OCI-LY7 (cell line): ENCODE measurements at places on chromosomes 3 and 15. TPM values are rescaled to one million over a fixed set of nuclear protein-coding genes. Genes with fewer than 3 reads are reported as not detected.

The CDHR4 gene
- 0.32 TPM in 1 of 2 replicates, not detected in the other for total RNA-seq

The SLC24A5 gene
- not detected in 2 replicates for total RNA-seq

The RARRES1 gene
- not detected in 2 replicates for total RNA-seq

The GOLGA8R gene
- 0.74 and 0.76 TPM in 2 replicates for total RNA-seq

The ZNF774 gene
- 1.3 and 1.6 TPM in 2 replicates for total RNA-seq

The KBTBD13 gene
- total RNA-seq, result not detected in 2 replicates

The BFSP2 gene
- total RNA-seq, result 19.2 and 25.1 TPM in 2 replicates

The SNTN gene
- not detected in 2 replicates for total RNA-seq

The MRPL46 gene
- total RNA-seq, result 32.3 and 37.2 TPM in 2 replicates

The SLC25A20 gene
- 19.1 and 20.1 TPM in 2 replicates for total RNA-seq

The ERICH6 gene
- 0.38 TPM in 1 of 2 replicates, not detected in the other for total RNA-seq

The CRABP1 gene
- not detected in 2 replicates for total RNA-seq

The MEGF11 gene
- 6.8 and 9.1 TPM in 2 replicates for total RNA-seq

The FLNB gene
- total RNA-seq, result 39.1 and 39.7 TPM in 2 replicates

The GATM gene
- 2.7 and 3.4 TPM in 2 replicates for total RNA-seq

The XCR1 gene
- not detected in 2 replicates for total RNA-seq

The MYNN gene
- total RNA-seq, result 12.1 and 12.2 TPM in 2 replicates

The CPNE9 gene
- total RNA-seq, result 0.22 TPM in 1 of 2 replicates, not detected in the other

The CCR9 gene
- total RNA-seq, result 0.32 TPM in 1 of 2 replicates, not detected in the other

The SLC6A20 gene
- not detected in 2 replicates for total RNA-seq

The SATB1 gene
- total RNA-seq, result 2.5 and 2.7 TPM in 2 replicates

The LEKR1 gene
- not detected in 2 replicates for total RNA-seq

The CLDND1 gene
- 80.4 and 87.8 TPM in 2 replicates for total RNA-seq

The TERC gene
- total RNA-seq, result 10.7 and 15.9 TPM in 2 replicates

The PLAAT1 gene
- total RNA-seq, result not detected in 2 replicates

The EOGT gene
- total RNA-seq, result 8.7 and 10.8 TPM in 2 replicates

The FOXL2NB gene
- total RNA-seq, result not detected in 2 replicates

The CD86 gene
- 18.9 and 22.2 TPM in 2 replicates for total RNA-seq

The LMAN1L gene
- total RNA-seq, result 0.37 and 0.38 TPM in 2 replicates

The SLC25A38 gene
- 35.4 and 35.5 TPM in 2 replicates for total RNA-seq

The PIGZ gene
- total RNA-seq, result 0.42 TPM in 1 of 2 replicates, not detected in the other

The RNF168 gene
- 38.1 and 38.7 TPM in 2 replicates for total RNA-seq

The ZNF621 gene
- 19.6 and 22.0 TPM in 2 replicates for total RNA-seq

The DNAH1 gene
- 5.8 and 10.5 TPM in 2 replicates for total RNA-seq

The NEIL1 gene
- 99.5 and 105 TPM in 2 replicates for total RNA-seq

The GADL1 gene
- total RNA-seq, result not detected in 2 replicates
